ENCODE measurements at places on chromosomes 6 and 20.

DNA sequence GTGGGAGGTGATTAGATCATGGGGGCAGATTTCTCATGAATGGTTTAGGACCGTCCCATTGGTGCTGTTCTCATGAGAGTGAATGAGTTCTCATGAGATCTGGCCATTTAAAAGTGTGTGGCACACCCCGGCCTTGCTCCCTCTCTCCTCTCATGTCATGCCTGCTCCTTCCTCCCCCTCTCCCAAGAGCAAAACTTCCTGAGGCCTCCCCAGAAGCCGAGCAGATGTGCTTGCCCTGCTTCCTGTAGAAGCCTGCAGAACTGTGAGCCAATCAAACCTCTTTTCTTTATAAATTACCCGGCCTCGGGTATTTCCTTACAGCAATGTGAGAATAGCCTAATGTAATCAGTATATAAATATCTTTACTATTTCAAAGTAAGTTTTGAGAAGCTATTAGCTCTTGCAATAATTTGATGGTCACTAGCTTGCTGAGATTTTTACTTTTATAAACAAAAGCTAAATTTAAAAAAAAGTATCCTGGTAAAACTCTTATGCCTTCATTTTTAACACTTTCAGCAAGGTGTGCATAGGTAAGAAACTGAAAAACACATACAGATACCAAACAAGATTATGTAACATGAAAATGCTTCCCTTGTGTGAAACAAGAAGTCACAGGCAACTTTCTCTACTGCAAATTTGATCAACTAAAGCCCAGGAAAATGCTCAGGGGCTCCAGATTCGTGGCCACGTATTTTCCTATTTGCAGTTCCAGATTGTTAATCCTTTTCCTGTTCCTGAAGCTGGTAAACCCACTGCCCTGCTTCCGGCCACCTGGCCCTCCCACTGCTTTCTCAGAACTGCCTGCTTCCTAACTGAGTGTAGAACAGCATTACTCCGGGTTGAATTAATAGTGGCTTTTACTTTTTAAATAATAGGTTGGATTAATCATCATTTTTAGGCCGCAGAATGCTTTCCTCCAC lies 395.1 kb upstream of the CNR1 start:
- DNase-seq = no peak

DNA sequence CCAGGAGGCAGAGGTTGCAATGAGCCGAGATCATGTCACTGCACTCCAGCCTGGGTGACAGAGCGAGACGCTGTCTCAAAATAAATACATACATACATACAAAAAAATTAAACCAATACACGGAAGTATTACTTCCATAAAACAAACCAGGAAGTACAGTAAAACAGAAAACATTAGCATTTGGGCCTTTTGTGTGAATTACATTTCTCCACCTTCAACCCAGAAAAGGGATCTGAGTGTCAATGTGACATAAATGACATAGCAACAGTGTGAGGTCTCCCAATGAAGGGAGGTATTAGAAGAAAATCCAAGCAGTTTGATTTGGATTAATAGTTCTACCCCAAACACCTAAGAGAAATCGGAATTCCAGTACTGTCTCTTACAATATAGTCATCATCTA lies 10.1 kb downstream of the CSNK2A1 start:
- no peak for DNase-seq

DNA sequence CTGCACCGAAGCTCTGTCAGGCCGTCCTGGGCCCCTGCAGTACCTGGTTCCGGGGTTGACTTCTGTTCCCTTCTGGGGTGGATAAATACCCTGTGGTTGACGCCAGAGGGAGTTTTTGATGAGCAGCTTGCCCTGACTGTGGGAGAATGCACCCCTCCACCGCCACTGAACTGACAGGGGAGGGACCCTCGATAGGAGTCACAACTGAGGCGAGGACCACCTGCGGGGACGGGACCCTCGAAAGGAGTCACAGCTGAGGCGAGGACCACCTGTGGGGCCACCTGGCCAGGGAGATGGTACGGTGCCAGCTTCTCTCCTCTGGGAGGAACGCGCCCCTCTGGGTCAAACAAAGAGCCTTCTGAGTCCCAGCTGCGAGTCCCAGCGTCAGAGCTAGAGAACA lies 100.1 kb upstream of the FRMD1 start:
- peak; percentile 38 for DNase-seq

DNA sequence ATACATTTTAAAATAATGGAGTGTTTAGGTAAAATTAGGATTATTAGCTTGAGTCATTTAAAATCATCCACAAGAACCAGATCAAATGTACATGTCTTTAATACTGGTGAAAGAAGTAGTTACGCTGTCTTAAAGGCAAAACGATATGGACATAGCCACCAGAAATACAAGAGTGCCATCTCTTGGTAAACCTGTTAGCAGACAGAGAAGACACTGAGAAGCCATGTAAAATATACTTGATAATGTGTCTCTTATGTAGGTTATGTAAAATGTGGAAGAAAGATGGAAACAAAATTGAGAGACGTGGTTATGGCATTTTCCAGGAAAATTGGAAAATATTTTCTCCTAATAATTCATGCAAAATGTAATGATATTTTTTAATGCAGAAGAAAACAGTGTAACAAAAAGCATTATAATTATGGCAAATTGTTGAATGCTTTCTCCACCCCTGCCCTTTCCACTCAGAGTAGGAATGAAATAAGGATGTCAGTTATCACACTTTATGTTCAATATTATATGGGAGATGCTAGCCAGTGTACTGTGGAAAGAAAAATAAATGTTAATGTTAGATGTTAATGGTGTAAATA lies 12.2 kb upstream of the SLC17A2 start:
- no peak for DNase-seq

GRCh38 chr6:137000825-137001224 lies 43.9 kb downstream of the IL20RA start:
- DNase-seq = no peak

DNA sequence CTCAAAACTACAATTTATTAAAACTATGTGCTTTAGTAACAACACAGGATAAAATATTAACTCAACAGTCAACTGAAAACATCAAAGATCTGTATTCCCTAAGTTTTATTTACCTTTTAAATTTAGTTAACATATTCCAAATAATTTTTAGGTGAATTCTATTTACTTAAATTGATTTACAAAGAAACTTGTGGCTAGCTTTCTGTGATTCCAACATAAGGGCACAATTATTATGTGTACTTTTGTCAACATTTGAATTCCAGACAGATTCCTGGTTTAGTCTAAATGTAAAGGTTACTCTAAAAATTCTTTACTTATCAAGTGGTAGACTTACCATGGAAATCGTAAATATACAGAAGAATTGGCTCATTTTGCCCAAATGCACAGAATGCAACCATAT lies 70.7 kb downstream of the AHI1 start:
- DNase-seq = no peak

- DNase-seq = peak; percentile 85
Observed at GRCh38 chr20:21125072-21125848, 622 bp upstream of the KIZ start.

- DNase-seq = no peak
Observed at GRCh38 chr6:108635505-108636226, 74.9 kb downstream of the FOXO3 start.

DNA sequence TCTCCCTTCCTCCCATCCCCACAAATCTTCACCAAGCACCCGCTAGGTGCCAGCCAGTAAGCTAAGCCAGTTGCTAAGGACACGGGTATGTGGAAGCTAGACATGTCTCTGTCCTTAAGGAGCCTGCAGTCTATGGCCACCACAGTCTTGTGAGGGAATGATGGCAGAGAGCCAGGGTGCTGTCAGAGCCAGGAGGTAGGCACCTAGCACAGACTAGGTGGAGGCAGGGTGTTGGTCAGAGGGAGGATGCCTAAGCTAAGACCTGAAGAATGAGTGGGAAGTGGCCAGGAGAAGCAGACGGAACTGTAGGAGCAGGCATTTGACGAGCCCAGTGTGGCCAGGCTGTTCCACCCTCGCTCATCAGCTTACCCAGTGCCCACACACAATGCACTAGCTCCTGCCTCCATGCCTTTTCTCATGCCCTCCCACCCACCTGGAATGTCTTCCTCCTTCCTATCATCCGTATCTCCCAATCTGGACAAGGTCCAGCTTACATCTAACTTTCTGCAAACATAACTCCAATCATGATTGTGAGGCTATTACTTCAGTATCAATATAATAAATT lies 125.6 kb downstream of the FOXC1 start:
- DNase-seq = no peak

- DNase-seq = peak; percentile 16
Observed at GRCh38 chr6:100237821-100238220, 226.9 kb downstream of the SIM1 start.

- no peak for DNase-seq
Observed at GRCh38 chr20:8395956-8396355, 263.9 kb downstream of the PLCB1 start.

GRCh38 chr6:142794424-142794823 lies 150.6 kb downstream of the HIVEP2 start:
- DNase-seq = no peak

- DNase-seq = no peak
Observed at GRCh38 chr6:36593569-36594028, 563 bp upstream of the SRSF3 start.

DNA sequence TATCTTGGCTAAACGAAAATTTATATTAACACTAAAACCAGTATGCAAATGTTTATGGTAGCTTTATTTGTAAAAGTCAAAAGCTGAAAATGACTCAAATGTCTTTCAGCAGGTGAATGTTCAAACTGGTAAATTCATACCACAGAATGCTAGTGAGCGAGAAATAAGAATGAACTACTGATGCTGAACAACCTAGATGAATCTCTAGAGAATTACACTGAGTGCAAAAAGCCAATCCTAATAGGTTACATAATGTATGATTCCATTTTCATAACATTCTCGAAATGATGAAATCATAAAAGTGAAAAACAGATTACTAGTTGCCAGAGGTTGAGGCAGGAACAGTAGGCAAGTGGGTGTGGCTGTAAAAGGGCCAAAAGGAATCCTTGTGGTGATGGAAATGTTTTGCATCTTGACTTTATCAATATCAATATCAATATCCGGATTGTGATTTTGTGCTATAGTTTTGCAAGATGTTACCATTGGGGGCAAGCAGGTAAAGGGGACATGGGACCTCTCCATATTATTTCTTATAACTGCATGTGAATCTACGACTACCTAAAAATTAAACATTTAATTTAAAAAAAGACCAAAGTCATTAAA lies 26.1 kb downstream of the ZNF311 start:
- DNase-seq = no peak

DNA sequence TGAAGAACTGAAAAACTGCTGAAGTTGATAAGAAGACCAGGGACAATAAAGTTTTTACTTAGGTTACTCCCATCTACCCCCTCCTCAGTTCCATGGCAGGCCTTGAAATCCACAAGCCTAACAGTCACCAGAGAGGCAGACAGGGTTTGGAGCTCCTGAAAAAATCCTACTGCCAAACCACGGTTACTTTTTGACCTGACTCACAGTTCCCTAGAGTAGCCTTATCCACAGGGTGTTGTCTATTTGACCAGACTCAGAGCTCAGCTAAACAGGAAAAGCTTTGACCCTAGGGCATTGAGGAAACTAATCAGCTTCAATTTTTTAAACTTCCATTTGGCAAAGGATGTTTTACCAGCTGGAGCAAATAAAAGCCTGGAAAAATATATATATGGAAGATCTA lies 257.7 kb upstream of the NT5E start:
- peak; percentile 50 for DNase-seq

GRCh38 chr6:30889921-30890645 lies 5.8 kb downstream of the DDR1 start:
- DNase-seq = no peak

- DNase-seq = no peak
Observed at GRCh38 chr6:122751326-122751725, 28.2 kb upstream of the FABP7 start.

- no peak for DNase-seq
Observed at GRCh38 chr6:129614464-129614863, 95.5 kb downstream of the ARHGAP18 start.

GRCh38 chr6:163259689-163260088 lies 154.8 kb upstream of the QKI start:
- no peak for DNase-seq

DNA sequence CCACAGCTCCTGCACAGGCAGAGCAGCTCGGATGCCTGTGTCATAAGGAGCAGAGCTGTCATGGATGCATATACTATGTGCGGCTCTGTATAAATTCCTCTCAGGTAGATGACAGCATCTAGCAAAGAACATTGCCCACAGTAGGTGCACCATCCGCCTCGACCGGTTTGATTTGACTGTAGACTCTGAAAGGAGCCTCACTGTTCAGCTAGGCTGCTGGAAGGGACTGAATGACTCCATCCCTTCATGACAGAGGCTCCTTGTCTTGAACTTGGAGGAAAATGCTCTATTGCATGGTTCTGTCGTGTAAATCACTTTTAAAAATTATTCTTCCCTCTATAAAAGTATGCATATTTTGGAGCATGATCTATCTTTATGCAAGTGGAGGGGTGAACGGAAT lies 128.8 kb upstream of the QKI start:
- DNase-seq = no peak

DNA sequence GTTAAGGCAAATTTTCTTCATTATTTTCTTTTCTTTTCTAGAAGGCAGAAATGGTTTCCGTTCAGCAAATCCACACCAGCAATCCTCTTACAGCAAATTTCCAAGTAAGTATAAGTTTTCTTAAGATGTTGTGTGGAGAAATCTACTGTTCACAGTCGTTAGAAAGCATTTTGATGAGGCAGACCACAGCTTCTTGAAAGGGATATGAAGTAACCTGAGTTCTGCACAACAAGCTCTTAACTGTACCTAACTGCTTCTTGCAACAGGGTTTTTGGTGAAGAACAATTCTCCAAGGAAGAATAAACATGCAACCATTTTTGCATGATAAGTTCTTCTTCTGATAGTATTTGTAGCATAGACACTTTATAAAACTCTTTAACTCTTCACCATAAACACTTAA lies 45.3 kb upstream of the STXBP5 start:
- no peak for DNase-seq

DNA sequence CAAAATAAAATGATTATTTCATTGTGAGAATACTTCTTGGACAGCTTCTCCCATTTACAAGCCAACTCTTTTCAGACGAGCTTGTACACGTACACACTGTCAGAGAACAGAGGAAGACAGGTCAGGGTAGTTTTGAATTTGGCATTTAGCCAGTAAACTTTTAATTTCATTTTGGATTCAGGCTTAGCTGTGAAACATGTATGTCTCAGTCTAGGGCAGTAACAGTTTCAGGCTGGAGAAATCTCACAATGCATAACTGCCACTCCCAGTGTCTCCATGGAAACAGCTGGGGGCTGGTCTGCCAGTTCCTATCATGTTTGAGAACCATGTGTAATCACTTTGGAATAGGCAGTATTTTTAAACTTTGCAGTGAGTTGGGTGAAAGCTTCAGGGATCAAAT lies 22.0 kb upstream of the QKI start:
- DNase-seq = no peak

DNA sequence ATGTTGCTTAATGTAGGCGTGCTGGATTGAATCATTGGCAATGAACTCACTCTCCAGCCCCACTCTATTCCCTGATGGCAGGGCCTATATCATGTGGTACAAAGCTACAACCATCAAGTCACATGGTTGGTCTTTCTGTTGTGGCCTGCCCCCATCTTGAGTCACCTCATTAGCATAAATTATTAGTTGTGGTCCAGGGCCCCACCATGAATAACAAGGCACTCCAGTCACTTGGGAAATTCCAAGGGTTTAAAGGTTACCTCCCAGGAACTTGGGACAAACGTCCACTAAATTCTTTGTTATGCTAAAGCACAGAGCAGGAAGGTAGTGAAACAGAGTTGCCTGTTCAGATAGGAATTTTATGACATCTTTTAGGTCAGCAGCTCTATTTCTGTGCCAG lies 193.7 kb downstream of the SLC35F1 start:
- DNase-seq = no peak

Measured in SJSA1 (cell line).